Activated naive CD4-positive, alpha-beta T cell treated with anti-CD3 and anti-CD28 coated beads for 36 hours (primary cell): ENCODE measurements at places on chromosomes 7 and 10. TPM values are rescaled to one million over a fixed set of nuclear protein-coding genes. Genes with fewer than 3 reads are reported as not detected.

SFTPA1 gene
- total RNA-seq = not detected

LSM8 gene
- total RNA-seq = 39.1 TPM

RELN gene
- total RNA-seq = not detected

GRCh38 chr7:134879815-134880475, 100.5 kb downstream of the CALD1 start:
- DNase-seq = no peak
- no peaks in the 10 kb centered on the region for H3K4me1 ChIP-seq
- no peaks in the 10 kb centered on the region for H3K27me3 ChIP-seq
- no peaks in the 10 kb centered on the region for H3K36me3 ChIP-seq

DNA sequence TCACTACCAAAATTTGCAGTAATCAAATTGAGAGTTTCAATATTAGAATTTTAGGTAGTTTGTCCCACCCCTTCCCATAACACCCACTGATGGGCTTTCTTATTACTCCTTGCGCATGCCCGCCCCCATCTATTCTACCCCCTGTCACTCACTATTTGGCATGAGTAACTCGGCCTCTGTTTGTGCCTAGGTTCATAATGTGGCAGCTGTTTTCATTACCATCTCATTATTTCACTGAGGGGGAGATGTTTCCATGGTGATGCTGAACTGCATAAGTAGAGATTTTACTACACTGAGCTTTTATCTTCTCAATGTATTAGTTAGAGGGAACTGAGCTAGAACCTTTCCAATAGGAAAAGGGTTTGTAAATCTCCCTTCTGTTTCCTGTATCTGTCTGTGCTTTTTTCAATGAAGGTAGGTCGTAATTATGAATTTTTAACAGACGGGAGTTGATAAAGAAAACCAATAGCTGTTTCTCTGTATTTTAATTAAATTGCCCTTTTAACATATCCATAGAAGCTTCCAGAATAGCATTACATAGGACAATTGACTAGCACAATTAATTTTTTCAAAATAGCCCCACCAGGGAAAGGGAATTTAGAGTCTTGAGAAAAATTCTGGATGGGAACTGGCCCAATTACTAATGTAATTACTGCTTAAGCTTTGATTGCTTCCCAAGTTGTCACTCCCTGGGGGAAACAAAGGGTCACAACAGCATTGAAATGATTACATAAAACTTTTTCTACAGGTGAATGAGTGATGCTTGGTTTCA, 33.4 kb downstream of the PRPS1L1 start:
- H3K27me3 ChIP-seq = peaks cover 8% of the 10 kb centered on the region
- peak; percentile 17 for DNase-seq
- no peaks in the 10 kb centered on the region for H3K36me3 ChIP-seq
- no peak overlapping the region for H3K4me3 ChIP-seq
- no peak overlapping the region for H3K27ac ChIP-seq

DNA sequence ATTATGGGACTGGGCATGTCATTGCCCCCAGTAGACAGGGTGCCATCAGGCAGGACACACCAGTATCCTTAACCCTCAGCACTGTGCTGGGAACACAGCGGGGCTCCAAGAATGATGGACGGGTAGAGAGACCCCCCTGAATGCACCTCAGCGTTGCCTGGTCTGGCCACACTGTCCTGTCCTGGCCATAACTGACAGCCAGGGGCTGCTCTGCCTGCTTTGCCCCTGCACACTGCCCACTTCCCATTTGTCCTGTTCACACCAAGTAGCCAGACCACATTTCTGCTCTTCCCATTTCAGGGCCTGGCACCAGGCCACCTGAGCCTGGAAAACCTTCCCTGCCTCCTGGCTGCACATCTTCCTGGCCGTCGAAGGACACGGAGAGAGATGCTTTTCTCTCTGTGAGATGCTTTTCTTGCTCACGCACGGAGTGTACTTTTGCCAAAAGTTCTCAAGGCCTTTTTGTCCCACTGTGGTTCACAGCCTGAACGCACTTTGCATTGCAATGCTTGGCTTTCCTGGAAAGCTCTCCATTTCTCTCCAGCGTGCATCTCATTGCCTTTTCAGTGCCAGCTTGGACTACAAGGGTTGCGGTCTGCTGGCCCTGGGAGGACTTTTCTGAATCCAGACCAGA, 131.0 kb upstream of the EEPD1 start:
- no peak for DNase-seq
- H3K36me3 ChIP-seq = no peaks in the 10 kb centered on the region
- no peaks in the 10 kb centered on the region for H3K4me1 ChIP-seq
- no peak overlapping the region for H3K4me3 ChIP-seq
- no peaks in the 10 kb centered on the region for H3K27me3 ChIP-seq
- no peak overlapping the region for H3K27ac ChIP-seq

DNA sequence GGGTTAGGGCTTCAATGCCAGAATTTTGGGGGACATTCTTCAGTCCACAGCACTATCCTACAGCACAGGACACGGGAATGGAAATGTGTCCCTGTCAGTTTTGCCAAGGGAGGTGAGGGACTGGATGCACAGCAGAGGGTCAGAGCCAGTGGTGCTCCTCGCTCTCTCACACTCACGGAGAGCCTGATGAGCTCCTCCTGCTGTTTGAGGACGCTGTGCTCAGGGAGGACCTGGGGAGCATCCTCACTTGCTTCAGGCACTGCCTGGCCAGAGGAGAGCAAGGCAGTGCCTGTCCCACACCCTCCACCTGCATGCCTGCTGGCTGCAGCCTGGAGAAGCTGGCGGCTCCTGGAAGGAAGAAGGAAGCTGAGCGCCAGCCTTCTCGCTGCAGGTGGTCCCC, 58.6 kb downstream of the RAMP3 start:
- peaks cover 22% of the 10 kb centered on the region for H3K27me3 ChIP-seq
- H3K4me3 ChIP-seq = no peak overlapping the region
- H3K27ac ChIP-seq = no peak overlapping the region
- no peaks in the 10 kb centered on the region for H3K36me3 ChIP-seq

DNA sequence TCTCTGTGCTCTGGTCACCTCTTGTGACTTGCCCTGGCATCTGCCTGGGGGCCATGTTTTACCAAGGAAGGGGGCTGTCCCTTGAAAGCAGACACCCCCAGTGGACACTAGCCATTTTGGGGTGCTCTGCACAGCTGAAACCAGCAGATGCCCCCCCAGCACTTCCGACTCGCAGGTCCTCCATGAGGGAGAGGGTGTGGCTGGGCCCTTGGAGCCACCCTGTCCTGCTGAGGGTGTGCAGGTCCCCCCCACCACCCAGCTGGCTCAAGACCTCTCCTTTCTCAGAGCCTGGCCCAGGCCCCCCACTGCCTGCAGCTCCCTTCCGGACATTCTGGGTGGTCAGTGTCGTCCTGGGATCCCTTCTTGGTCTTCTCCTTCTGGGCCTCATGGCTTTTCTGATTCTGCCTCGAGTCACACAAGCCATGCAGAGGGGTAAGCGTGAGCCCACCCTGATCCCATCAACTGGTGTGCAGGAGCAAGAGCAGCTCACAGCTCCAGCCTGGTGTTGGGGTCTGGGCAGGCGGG, 12.3 kb downstream of the SCART1 start:
- DNase-seq = no peak
- no peak overlapping the region for H3K27ac ChIP-seq
- no peaks in the 10 kb centered on the region for H3K27me3 ChIP-seq
- peaks cover 16% of the 10 kb centered on the region for H3K36me3 ChIP-seq
- no peaks in the 10 kb centered on the region for H3K4me1 ChIP-seq

- peaks cover 11% of the 10 kb centered on the region for H3K36me3 ChIP-seq
- DNase-seq = no peak
- H3K4me1 ChIP-seq = peaks cover 33% of the 10 kb centered on the region
- no peak overlapping the region for H3K27ac ChIP-seq
- H3K4me3 ChIP-seq = no peak overlapping the region
Measured at GRCh38 chr10:15140698-15141097, 27.8 kb downstream of the NMT2 start.

DNA sequence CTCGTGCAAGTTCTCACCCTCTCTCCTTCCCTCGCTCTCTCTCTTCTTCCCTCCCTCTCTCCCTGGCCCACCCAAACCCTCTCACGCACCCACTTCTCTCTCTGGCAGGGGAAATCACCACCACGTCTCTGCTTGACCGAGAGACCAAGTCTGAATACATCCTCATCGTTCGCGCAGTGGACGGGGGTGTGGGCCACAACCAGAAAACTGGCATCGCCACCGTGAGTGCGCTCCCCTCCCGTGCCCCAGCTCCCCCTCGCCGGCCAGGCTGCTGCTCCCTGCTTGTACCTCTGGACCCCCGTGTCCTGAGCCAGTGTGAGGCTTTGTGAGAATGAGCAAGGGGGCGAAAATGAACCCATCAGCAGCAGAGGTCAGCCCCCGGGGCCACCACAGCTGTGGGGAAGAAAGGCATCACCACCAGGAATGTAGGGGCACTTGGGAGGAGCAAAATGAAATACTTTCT, 25.5 kb downstream of the C10orf105 start:
- H3K27me3 ChIP-seq = no peaks in the 10 kb centered on the region
- no peak for DNase-seq
- no peaks in the 10 kb centered on the region for H3K36me3 ChIP-seq
- H3K4me1 ChIP-seq = peaks cover 35% of the 10 kb centered on the region
- H3K4me3 ChIP-seq = no peak overlapping the region

DNA sequence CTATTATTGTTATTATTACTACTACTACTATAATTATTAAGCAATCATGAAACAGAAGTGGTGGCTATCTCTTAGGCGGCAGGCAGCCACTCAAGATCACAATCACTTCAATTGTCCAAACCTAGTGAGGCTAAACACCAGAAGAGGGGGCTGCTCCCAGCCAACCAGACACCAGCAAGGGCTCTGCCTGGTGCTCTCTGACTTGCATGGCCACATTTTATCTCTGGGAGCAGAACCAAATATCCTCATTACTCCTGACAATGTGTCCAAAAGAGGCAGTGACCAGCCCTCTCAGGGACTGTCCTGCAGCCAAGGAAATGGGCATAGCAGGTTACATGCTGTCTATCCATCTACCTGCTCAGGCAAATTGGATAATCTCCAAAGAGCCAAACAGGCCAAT, 187.4 kb upstream of the PDE1C start:
- no peak overlapping the region for H3K27ac ChIP-seq
- no peak for DNase-seq
- H3K36me3 ChIP-seq = no peaks in the 10 kb centered on the region
- no peaks in the 10 kb centered on the region for H3K27me3 ChIP-seq
- no peaks in the 10 kb centered on the region for H3K4me1 ChIP-seq

- no peak overlapping the region for H3K27ac ChIP-seq
- H3K27me3 ChIP-seq = no peaks in the 10 kb centered on the region
- peak; percentile 2 for DNase-seq
- H3K4me1 ChIP-seq = no peaks in the 10 kb centered on the region
- no peak overlapping the region for H3K4me3 ChIP-seq
Measured at GRCh38 chr10:46525824-46526681, 30.4 kb downstream of the GPRIN2 start.

GRCh38 chr7:57399251-57399940, 50.6 kb upstream of the ZNF716 start:
- no peak for DNase-seq
- no peaks in the 10 kb centered on the region for H3K4me1 ChIP-seq
- no peaks in the 10 kb centered on the region for H3K27me3 ChIP-seq

GRCh38 chr7:77975672-77976480, 177.3 kb downstream of the PHTF2 start:
- no peak for DNase-seq
- peaks cover under 1% of the 10 kb centered on the region for H3K27me3 ChIP-seq
- H3K4me1 ChIP-seq = peaks cover 5% of the 10 kb centered on the region
- no peaks in the 10 kb centered on the region for H3K36me3 ChIP-seq
- no peak overlapping the region for H3K4me3 ChIP-seq

GRCh38 chr10:95336702-95337101, 45.9 kb upstream of the PDLIM1 start:
- H3K4me1 ChIP-seq = no peaks in the 10 kb centered on the region
- no peaks in the 10 kb centered on the region for H3K36me3 ChIP-seq
- no peak overlapping the region for H3K27ac ChIP-seq
- DNase-seq = no peak
- no peak overlapping the region for H3K4me3 ChIP-seq

- peaks cover 54% of the 10 kb centered on the region for H3K27me3 ChIP-seq
- no peak overlapping the region for H3K4me3 ChIP-seq
- H3K36me3 ChIP-seq = no peaks in the 10 kb centered on the region
- no peak for DNase-seq
- H3K4me1 ChIP-seq = peaks cover 22% of the 10 kb centered on the region
Measured at GRCh38 chr7:1236132-1236661, 3.5 kb downstream of the UNCX start.

DNA sequence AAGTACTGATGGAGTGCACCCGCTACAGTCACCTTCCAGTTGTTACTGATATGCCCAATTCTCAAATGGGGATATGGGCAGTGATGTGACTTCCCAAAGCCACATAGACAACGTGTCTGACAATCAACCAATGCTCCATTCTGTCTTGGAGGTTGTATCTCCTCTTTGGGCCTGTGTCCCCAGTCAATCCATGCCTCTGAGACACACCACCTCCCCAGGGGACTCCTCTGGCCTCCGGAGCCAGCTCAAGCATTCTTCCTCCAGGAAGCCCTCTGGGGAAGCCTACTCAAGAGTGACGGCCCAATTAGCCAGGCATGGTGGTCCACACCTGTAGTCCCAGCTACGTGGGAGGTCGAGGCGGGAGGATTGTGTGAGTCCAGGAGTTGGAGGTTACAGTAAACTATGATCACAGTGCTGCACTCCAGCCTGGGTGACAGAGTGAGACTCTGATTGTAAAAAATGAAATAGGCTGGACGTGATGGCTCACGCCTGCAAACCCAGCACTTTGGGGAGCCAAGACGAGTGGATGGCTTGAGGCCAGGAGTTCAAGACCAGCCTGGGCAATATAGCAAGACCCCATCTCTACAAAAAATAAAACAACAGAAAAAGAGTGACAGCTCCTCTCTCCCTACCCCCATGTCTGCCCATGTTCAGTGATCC, 99.5 kb upstream of the TNRC18 start:
- peaks cover 21% of the 10 kb centered on the region for H3K36me3 ChIP-seq
- peaks cover 25% of the 10 kb centered on the region for H3K4me1 ChIP-seq
- H3K4me3 ChIP-seq = no peak overlapping the region
- H3K27ac ChIP-seq = peak overlapping the region; percentile 39
- no peaks in the 10 kb centered on the region for H3K27me3 ChIP-seq

DNA sequence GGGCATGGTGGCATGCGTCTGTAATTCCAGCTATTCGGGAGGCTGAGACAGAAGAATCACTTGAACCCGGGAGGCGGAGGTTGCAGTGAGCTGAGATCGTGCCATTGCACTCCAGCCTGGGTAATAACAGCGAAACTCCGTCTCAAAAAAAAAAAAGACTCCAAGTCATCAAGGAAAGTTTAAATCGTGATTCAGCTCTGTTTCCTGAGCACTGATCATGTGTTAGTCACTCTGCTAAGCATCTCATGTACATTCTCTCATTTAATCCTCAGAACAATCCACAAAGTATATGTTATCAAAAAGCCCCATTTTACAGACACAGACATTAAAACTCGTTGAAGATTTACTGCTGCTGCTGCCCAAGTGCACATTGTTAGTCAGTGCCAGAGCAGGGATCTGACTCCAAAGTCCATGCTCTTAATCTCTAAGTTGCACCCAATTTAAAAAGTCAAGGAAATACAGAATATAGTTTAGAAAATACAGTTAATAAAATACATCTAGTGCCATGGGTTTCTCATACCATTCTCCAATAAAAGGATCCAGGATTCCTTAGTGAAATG, 6.2 kb downstream of the PIK3AP1 start:
- no peak overlapping the region for H3K27ac ChIP-seq
- H3K4me1 ChIP-seq = peaks cover 2% of the 10 kb centered on the region
- H3K27me3 ChIP-seq = no peaks in the 10 kb centered on the region
- no peaks in the 10 kb centered on the region for H3K36me3 ChIP-seq
- no peak for DNase-seq
